ENCODE measurements at places on chromosomes 2 and 18. TPM values are rescaled to one million over a fixed set of nuclear protein-coding genes. Genes with fewer than 3 reads are reported as not detected.

The ACMSD gene
- total RNA-seq = not detected

The ACKR3 gene
- 1.6 TPM for total RNA-seq

The EFR3B gene
- total RNA-seq = 21.2 TPM

DNA sequence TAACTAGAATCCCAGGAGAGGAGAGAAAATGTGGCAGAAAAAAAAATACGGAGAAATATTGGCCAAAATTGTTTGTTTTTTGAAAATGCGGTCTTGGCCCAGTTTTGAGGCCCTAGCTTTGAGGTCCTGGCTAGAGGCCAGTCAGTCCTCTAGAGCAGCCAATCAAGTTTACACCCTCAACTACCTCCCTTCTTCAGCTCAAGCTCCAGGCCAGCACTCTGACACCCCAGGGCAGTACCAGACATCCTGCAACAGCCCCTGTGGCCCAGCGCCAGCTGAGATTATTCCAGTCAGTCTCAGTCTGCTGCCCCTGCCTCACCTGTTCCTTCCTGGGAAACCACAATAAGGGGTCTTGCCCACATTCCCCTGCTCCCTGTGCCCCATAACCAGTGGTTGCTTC lies 107.7 kb downstream of the UGGT1 start:
- no peak for DNase-seq

The ANKRD12 gene
- 26.8 TPM for total RNA-seq

DNA sequence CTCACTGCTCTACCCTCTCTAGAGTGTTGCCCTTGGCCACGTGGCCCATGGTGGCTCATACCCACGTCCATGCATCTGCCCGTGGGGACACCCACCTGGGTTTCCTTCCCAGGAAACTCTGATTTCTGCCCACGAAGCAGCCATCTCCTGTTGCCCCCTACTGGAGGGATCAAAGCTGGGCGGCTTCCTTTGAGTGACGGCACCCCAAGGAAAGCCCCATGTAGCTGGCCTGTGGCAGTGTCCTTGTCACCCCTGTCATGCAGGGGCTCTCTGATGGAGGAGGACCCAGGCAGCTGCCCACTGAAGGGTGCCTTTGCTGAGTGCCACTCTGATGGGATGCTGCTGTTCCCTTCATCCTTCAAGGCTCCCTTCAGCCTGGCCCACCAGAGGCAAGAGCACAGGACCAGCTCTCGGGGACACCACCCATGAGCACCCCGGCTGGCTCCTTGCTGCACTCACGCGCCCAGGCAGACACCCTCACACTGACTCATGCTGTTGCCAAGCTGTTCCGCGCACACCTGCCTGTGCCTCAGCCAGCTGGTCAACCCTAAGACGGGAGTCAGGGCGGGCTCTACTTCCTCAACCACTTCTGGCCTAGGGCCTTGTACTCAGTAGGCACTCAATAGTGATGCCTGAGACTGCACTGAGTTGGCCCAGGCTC lies 101.1 kb downstream of the CTIF start:
- peak; percentile 37 for DNase-seq

The ZSWIM2 gene
- total RNA-seq = 0.39 TPM

The SLC9A4 gene
- not detected for total RNA-seq

GRCh38 chr2:156615836-156616322 lies 179.7 kb downstream of the GPD2 start:
- no peak for DNase-seq

DNA sequence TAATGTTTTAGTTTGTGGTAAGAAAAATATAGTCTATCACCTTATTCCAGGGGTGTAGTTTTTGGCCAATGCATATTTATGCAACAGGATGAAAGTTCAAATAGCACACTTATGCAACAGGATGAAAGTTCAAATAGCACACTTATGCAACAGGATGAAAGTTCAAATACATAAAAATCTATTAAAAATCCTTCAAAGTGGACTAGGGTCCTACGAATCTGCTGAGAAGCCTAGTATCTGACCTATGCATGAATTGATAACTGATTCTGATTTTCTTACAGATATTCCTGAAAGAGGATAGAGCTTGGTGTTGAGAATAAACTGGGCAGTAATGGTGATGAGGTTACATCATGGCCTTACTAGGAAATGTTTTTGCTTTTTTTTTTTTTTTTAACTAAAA lies 2.8 kb downstream of the PECR start:
- DNase-seq = no peak

The ZBTB7C gene
- 0.15 TPM for total RNA-seq

The CDK15 gene
- not detected for total RNA-seq

GRCh38 chr18:59951591-59951990 lies 51.8 kb downstream of the PMAIP1 start:
- DNase-seq = no peak

DNA sequence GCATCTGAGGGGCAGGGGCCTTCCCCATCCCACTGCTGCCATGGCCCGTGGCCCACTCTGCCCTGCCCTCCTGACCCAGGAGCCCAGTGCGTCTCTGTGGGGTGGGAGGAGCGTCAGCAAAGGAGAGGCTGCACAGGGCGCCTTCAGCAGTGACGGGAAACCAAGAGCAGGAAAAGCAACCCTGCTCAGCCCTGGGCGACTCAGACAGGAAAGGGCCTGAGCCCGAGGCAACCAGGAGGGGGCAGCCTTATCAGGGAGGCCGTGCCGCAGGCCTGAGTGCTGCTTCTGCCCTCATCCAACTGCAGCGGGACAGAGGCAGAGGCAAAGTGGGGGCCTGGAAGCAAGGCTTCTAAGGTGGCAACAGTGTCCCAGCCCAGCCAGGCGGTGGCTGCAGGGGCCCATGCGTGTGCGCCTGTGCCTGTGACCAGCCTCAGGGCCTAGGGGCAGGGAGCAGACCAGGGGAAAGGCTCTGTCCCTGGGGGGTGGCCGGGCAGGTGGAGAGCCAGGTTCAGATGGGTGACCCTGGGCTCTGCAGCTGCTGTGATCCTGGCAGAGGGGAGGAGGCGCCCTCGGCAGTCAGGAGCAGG lies 23.3 kb upstream of the ALPI start:
- peak; percentile 45 for DNase-seq

- no peak for DNase-seq
These were observed 2.6 kb downstream of the HS6ST1 start for GRCh38 chr2:128315829-128316776.

DNA sequence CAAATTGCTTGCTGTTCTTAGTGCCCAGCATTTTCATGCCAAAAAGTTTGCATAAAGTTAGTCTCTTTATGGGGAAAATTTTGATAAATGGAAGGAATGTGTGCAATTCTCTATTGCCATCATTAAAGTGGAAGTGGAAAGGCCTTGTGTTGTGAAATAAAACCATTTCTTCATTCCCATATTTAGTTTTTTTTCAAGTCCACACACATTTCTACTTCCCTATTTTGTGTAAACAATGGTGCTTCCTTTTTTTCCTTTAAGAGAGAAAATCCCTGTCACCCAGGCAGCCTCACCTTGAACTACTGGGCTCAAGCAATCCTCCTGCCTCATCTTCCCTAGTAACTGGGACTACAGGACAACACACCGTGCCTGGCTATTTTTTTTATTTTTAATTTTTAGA lies 42.3 kb upstream of the NCOA1 start:
- DNase-seq = no peak

The CD8A gene
- total RNA-seq = 0.34 TPM

All from neural progenitor cell (in vitro differentiated cells).